ENCODE measurements at places on chromosomes 2 and 18.
A peak's percentile ranks its signal among the peaks of the same experiment; 100 is the strongest.

DNA sequence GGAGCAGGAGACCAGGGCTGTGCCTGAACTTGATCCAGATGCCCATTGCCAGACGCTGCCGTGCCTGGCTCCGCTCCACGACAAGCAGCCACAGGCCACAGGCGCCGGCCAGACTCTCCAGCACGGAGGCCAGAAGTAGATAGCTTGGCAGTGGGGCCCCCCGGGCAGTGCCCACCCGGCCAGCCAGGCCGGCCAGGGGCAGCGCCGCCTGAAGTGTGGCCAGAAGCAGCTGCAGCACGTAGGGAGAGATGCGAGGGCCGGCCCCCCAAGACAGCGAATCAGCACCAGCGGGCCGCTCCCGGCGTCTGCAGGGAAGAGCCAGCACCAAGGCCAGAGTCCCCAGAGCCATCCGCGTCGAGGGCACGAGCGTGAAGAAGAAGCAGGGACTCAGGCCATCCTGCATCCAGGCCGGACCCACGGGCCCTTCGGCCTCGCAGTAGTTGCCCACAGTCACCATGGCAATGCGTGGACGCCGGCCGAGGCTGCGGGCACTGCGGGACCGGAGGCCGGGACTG, 484 bp downstream of the ABCB6 start:
- peak; percentile 77 for DNase-seq

- DNase-seq, result no peak
Measured at GRCh38 chr2:43537137-43537536, 58.7 kb downstream of the THADA start.

DNA sequence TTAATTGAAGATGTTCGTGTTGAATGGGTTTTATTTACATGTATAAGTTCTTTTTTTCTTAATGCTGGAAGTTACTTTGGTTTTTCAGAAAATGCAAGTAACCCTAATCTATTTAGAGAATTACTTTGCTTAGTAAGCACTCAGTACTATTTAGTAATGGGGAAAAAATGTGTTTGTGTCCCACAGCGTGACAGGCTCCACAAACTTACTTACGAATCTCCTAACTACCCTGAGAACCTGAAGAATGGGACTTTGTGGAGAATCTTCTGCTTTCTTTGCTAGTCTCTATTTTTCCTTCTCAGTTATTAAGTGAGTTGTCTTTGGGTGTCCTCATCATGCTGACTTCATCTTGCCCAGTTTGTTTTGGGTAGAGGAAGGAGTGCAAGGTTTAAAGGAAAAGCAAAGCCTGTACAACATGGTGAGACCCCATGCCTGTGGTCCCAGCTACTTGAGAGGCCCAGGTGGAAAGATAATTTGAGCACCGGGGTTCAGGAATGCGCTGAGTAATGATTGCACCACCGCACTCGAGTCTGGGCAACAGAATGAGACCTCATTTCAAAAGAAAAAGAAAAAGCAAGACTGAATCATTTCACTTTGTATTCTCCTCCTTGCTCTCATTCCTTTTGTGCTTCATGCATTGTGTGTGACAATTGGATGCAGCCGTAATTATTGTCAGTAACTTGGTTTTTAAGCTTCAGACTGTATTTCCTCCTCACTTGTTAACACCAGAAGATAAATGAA, 10.2 kb downstream of the NEDD4L start:
- no peak for DNase-seq

DNA sequence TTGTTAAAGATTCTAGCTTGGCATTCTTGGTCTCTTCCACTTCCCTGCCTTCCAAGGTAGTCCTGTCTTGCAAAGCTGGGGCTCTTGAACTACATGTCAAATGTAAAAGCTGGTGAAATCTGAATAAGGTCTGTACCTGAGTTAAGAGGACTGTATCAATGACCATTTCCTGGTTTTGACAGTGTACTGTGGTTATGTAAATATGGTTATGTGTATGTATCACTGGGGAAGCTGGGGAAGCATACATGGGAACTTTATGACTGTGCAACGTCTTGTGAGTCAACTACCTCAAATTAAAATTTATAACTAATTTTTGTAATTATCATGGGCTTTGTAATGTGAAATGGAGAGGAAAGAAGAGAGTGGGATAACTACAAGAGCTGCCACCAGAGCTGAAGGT, 81.7 kb downstream of the COL4A4 start:
- no peak for DNase-seq

GRCh38 chr2:181907057-181907456, 15.5 kb downstream of the ITPRID2 start:
- DNase-seq, result no peak

DNA sequence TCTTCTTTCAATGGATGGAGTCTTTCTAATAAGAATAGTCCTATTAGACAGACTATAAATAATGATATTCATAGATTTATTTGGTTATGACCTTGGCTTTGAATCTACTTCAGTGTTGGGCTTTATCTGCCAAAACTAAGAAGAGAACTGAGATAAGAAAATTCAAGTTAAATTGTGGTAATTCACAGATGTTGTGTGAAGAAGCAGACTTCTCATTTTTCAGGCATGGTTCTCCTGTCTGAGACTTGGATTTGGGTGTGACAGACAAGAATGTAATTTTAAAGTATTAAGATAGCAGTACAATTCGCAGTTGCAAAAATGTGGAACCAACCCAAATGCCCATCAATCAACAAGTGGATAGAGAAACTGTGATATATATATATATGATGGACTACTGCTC, 124.7 kb downstream of the QPCT start:
- no peak for DNase-seq

DNA sequence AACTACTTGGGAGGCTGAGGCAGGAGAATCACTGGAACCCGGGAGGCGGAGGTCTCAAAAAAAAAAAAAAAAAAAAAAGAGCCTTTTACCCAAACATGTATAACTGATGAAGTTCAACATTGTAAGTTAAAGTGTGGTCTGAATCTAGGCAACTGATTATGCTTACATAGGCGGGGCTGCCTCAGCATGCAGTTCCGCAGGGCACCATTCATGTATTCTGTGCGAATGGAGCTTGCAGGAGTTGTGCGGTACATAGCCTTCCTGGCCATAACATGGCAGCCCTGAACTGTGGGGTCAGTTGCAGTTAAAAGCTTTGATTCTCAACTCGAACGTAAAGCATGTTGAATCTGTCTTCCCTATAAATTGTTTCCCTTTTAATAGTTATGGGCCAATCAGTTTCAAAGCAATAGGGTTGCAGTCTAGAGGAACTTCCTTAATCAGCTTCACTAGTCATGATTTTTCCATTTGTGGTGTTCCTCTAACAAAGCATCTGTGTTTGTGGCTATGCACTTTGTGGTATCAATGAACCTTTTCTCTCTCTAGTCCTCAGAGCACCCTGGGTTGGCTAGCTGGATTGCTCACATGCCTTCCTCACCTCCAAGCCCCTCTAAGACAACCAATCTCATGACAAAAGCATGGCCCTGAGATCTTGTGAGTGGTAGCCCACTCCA, 30.6 kb upstream of the CEP68 start:
- DNase-seq, result no peak

GRCh38 chr2:10395893-10396292, 52.2 kb downstream of the ODC1 start:
- no peak for DNase-seq

DNA sequence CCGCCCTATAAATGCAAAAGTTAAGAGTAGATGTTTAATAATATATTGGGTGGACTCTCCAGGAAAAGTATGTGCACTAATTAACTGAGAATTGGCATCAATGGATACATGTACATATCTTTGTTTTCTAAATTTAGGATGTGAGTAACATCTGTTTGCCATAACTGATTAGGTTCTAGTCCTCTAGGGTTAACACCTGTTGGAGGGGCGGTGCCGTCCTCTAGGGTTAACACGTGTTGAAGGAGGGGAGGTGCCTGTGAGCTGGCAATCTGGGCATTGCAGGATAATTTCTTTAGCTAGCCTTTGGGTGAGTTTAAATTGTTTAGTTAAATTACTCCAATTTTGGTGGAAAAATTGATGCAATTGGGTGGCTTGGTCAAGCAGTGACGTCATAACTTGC, 30.9 kb downstream of the HTR2B start:
- DNase-seq, result no peak

GRCh38 chr18:33231474-33232317, 208.8 kb downstream of the CCDC178 start:
- peak; percentile 28 for DNase-seq

GRCh38 chr2:141517852-141518421, 612.9 kb downstream of the LRP1B start:
- no peak for DNase-seq

- DNase-seq, result no peak
Measured at GRCh38 chr2:72153924-72154323, 6.3 kb upstream of the CYP26B1 start.

DNA sequence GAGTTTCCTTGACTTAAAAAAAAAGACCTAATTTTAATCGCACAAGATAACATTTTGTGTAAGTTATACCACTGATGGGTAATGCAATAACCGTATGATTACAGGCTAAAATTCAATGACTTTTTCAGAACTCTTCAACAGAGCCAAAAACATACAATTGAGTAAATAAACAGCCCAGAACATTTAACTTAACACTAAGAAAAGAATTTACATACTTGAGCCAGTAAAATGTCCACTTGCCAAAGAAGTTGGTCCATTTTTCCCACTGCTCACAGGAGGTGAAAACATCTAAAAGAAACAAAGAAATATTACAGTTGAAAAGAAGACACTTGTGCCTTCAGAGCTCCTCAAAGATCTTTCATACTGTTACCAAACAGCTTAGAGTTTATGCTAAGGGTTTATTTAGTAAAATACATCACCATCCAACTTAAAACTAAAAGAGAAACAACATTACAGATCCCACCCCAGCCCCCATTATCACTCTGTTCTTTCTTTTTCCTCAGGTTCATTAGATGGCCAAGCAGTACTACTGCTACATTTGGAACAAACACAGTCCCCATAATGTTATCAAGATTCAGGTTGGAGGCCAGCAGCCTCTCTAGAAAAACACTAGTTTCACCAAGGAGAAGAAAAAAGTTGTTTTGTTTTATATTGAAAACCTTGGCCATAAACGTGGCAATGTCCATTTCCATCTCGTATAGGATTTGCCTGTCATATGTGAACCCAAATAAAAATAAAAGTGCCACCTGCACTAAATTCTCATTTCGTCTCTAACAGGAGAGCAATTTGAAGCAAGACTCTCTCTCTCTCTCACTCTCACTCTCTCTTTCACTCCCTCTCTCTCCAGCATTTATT, 2.7 kb downstream of the TCF4 start:
- no peak for DNase-seq

- no peak for DNase-seq
Measured at GRCh38 chr2:238162251-238162845, 3.6 kb downstream of the ERFE start.

GRCh38 chr18:50674307-50674980, 114.6 kb downstream of the MAPK4 start:
- no peak for DNase-seq

- peak; percentile 21 for DNase-seq
Measured at GRCh38 chr2:166410828-166411472, 35.2 kb upstream of the SCN9A start.

- DNase-seq, result no peak
Measured at GRCh38 chr2:234952270-234953115, 676 bp downstream of the SH3BP4 start.

DNA sequence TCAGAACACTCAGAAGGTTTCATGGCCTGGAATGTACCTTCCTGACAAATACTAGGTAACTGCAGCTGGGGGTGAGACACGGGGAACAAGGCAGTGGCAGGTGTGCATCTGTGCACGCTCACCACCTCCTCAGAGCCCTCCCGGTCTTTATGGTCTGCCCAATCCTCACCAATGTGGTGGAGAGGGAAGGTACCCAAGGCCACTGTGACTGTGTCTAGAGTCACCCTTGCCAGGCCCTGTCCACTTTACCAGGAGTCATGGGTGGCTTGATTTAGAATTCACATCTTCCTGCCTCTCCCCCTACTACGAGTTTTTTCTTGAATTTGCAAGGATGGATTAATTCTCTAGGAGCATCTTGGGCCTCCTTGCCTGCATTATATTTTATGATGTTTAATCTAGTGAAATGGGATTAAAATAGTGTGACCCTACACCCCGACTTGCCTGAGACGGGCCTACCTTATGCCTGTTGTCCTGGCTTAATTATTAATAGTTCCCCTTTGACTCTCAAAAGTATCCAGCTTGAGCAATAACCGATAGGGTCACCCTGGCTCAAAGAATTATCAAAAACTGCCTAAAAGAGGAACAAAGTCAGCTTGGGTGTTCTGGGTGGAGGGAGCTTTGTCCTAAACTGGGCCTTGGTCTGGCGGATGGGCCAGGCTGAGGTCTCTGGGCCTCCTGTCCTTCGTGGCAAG, 56.5 kb downstream of the ACAA2 start:
- no peak for DNase-seq

DNA sequence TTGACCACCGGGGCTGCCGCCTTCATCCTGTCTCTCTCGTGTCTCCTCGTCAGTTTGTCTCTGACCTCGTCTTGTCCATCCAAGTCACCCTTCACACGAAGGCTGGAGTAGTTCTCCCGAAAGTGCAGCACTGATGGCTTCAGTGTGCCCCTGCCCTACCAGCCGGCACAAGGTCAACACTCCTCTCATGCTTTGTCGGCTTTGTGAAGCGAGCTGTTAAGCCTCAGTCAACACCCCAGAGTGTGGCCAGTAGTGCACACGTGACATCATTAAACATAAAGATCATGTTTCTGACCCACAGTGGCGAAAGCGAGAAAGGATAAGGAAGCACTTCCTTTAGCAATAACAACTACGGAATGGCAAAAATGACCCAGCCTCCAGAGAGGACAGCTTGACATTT, 23.2 kb downstream of the ACKR3 start:
- no peak for DNase-seq

DNA sequence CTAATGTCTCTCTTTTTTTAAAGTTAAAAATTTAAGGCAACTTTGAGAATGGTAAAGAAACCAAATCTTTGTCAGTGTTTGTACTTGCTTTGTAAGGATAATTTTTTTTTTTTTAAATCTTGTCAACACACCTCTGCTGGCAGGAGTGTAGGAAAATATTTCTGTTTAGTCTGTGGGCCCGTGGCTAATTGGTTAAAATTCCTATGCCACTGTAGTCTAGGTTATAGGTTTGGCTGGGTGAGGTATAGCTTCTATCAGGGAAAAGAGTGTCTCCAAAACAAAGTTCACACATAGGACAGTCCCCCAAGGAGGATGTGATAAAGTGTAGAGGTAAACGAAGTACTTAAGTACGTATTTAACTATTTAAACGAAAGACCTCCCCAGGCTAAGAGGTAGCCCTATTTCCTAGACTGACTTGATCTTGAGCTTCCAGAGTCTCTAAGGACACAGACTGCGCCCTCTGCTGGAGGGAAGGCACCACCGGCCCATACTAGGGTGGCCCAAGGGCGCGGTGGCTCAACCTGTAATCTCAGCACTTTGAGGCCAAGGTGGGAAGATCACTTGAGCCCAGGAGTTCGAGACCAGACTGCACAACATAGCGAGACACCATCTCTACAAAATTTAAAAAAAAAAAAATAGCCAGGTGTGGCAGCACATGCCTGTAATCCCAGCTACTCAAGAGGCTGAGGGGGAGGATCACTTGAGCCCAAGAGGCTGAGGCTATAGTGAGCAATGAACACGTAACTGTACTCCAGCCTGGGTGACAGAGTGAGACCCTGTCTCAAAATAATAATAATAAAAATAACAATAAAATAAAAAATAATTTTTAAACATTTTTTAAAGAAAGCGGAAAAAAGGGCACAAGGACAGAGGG, 8.9 kb downstream of the TEX44 start:
- peak; percentile 62 for DNase-seq

GRCh38 chr2:128805237-128805636, 486.6 kb upstream of the HS6ST1 start:
- no peak for DNase-seq

GRCh38 chr2:144331674-144332355, 188.1 kb downstream of the ZEB2 start:
- peak; percentile 26 for DNase-seq
